ENCODE measurements at places on chromosomes 4 and X.

- DNase-seq = no peak
These were observed 108.4 kb downstream of the EDA start for GRCh38 chrX:69724307-69724706.

- peak; percentile 41 for DNase-seq
These were observed 1.8 kb downstream of the SH3BP2 start for GRCh38 chr4:2794486-2795299.

GRCh38 chrX:153547195-153547594, 29.8 kb downstream of the ATP2B3 start:
- DNase-seq = no peak

DNA sequence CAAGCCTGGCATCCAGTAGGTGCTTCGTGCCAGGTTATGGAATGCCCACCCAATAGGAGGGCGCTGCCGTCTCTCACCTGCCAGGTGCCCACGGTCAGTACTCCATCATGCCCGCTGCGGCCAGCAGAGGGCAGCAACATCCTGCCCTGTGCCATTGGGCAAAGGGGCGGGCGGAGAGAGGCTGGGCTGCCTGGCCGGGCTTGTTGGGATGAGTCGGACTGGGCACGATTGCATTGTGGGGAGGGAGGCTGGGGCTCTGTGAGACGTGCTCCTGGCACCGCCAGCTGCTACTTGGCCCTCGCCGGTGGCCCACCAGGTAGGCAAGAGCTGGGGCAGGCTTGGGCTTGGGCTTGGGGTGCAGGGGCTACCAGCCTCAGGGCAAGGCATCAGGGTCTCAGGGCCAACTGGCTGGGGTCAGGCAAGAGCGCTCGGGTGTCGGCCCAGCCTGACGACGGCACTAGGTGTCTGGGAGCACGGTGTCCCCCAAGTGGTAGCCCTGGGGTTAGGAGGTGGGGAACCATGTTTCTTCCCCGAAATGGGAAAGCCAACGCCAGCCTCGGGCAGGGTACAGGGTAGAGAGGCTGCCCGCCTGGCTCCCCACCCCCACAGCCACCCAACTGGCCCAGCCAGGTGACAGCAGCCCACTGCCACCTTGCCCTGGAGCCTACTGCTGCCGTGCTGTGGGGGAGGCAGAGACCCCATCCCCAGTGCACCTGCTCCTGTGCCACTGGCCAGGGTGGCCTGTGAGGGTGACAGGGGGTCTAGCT, at the start of gene PLXNB3:
Gene PLXNB3, plus strand, starts transcription at position 261 of the 767 bp plus-strand sequence. CDS start 1,287 bp downstream, outside the sequence.
- peak; percentile 22 for DNase-seq

DNA sequence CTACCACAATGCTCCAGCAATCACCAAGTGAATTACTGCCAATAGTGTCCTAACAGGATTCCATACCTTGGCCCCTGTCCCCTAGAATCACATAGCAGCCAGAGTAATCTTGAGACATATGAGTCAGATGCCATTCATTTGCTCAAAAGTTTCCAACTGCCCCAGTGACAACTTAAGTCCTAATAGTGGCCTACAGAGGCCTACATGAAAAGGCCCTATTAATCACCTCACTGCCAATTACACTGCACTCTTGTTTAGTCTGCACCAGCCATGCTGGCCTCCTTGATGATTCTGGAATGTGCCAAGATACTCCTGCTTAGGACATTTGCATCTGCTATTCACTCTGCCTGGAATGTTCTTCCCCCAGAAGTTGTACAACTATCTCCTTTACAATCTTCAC, 130.7 kb downstream of the NR3C2 start:
- no peak for DNase-seq

- peak; percentile 48 for DNase-seq
These were observed 71.0 kb downstream of the DDX60L start for GRCh38 chr4:168409089-168409801.

DNA sequence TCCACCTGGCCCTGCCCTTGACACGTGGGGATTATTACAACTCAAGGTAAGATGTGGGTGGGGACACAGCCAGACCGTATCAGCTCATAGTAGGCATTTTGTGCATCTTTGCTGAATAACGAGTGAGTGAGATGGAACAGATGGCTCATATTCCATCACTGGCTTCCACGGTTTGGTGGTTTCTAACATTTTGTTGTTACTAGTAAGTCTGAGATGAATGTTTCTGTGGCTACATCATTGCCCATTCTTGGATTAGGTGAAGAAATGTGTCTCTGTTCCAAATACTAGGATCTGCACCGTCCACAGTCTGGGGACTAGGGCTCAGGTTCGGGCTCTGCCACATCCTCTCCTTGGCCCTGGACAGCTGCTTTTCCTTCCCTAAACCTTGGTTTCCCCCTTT, 3.6 kb downstream of the ABLIM2 start:
- peak; percentile 9 for DNase-seq

DNA sequence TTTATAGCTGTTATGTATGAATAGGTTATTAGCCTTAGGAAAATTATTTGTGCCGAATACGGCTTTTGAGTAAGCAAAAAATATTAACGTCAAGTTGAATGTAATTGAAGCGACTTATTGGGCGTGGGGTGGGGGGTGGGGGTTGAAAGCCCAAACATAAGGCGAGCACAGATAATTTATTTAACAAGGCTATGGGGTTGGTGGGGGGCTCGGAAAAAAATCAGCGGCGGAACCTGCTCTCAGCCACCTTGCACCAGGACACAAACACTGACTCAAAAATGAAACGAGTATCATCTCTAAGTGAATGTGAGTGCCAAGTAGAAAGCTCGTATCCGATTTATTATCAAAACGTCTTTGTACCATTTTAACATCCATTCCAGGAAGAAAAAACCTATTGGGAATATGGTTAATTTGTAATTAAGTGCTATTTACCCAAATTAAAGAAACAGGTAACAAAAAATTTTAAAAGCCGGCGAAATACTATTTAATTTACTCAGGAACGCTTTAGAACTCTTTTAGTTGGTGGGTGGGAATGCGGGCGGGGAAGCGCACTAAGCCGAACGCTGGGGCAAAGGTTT, 902 bp upstream of the LARP1B start:
- peak; percentile 61 for DNase-seq

DNA sequence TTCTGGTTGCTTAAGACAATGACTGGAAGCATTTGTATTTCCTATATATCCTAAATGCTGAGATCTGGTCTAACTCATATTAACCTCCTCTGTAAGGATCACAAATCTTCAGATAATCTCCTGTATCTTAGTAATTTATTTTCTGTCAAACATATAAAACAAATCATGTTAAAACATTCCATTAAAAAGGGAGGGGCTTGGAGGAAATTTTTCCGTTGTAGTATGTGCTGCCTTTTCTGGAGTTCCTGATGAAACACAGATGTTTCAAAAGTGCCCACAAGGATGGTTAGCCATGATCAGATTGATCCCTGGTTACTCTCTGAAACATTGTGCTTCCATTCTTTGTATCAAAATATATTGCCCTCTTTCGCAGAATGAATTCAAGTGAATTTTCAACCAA, 182.1 kb downstream of the TENM3 start:
- DNase-seq = no peak

DNA sequence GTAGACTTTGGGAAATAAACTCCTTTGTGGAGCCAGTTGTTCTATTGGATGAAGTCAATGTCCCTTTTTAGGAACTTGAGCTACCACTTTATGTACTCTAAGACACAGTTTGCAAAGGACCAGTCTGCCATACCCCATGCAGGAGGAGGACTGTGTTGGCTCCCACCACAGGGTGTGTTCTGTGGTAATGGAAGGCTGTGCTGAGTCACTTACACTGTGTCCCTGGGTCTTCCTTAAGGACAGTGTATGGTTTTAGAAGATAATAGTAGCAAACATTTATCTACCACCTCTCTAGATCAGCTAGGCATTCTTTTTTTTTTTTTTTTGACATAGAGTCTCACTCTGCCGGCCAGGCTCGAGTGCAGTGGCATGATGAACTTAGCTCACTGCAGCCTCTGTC, 184.0 kb upstream of the PGRMC2 start:
- no peak for DNase-seq

DNA sequence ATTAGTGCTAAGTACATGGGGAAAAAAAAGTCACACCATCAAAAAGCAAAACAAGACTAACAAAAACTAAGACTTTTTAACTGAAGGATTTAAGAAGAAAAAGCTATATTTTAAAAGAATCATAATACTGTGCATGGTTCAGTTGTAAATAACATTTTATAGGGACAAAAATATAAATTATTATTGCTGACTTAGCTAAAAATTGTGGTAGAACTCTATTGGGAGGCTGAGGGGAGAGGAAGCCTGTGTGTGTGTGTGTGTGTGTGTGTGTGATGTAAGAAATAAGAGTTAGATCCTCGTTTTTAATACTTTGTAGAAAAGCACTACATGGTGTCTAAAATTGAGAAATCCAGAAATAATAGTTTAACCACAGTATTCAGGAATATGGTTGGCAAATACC, 1950.9 kb upstream of the TENM3 start:
- DNase-seq = no peak

- no peak for DNase-seq
These were observed 121.1 kb downstream of the SPATA18 start for GRCh38 chr4:52172166-52172565.

DNA sequence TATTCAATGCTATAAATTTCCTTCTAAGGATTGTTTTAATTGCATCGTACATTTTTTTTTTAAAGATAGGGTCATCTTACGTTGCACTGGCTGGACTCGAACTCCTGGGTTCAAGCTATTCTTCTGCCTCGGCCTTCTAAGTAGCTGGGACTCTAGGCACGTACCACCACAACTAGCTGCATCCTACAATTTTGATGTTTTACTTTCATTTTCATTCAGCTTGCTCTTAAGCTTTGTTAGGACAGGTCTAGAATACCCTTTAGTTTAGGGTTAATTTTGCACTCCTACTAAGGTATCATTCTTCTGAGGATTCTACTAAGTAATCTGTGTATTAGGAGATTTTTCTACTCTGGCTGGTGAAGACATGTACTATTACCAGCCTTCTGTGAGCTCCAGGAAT, 50.2 kb upstream of the C1GALT1C1 start:
- DNase-seq = no peak

Measured in kidney glomerular epithelial cell (primary cell).